CD4-positive, alpha-beta T cell treated with Interleukin-17A for 1 hour (primary cell): ENCODE measurements at places on chromosomes 4 and X.

- no peak for DNase-seq
Measured at GRCh38 chr4:33751050-33751449, 2493.3 kb downstream of the ARAP2 start.

GRCh38 chrX:125293850-125294780, 25.6 kb upstream of the TEX13C start:
- no peak for DNase-seq

GRCh38 chrX:110532581-110532931, 173.9 kb downstream of the RTL9 start:
- DNase-seq = no peak

GRCh38 chr4:139899346-139899745, 233.7 kb downstream of the MGST2 start:
- no peak for DNase-seq

GRCh38 chr4:8267077-8267476, 2.5 kb upstream of the HTRA3 start:
- DNase-seq = peak; percentile 4

DNA sequence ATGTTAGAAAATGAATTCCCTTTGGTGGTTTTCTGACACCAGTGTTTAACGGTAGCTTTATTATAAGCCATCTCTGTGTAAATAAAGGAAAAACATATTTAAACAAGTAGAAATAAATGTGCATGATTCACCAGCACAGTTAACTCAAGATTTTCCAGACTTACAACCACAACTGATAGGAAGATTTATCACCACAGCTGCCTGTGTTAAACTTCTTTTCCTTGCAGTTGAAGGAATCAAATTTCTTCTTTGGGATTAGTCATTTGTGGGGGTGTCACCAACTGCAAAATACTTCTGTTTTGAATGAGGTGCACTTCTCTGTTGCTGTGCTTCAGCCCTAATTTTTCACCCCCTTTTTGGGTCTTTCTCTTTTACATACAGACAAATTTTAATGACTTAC, 128.1 kb upstream of the STK26 start:
- DNase-seq = no peak

GRCh38 chr4:38170338-38171169, 210.4 kb downstream of the PTTG2 start:
- no peak for DNase-seq

DNA sequence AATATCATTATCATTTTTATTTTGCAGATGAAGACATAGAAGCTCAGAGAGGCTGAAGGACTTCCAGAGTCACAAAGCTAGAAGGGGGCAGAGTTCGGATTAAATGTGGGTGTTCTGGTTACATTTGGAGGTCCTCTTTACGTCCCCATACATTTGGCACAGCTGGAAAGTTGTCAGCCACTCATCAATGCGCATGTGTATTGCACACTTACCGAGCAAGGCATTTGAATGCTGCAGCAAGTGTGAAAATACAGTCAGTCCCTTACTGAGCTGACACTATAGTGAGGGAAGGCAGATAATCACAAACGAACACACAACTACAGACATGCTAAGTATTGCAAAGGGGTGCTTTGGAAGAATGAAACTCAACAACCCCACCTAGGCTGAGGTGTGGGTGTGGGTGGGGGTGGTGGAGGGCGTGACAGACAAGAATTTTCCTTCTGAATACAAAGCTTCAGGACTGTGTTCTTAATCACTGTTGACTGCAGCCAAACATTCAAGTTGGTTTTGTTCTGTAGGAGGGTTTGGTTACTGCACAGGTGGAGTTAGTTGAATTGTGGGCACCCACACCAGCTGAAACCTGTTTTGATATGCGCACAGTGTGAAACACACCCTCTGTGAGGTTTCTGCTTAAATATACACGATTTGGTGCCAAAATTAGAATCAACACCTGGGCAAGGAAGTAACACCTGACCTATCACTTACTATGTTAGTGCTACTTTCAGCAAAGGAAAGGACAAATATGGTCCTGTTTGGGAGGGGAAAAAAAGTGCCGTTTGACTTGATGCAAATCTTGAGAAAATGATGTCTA, 72.4 kb downstream of the COQ2 start:
- peak; percentile 91 for DNase-seq

DNA sequence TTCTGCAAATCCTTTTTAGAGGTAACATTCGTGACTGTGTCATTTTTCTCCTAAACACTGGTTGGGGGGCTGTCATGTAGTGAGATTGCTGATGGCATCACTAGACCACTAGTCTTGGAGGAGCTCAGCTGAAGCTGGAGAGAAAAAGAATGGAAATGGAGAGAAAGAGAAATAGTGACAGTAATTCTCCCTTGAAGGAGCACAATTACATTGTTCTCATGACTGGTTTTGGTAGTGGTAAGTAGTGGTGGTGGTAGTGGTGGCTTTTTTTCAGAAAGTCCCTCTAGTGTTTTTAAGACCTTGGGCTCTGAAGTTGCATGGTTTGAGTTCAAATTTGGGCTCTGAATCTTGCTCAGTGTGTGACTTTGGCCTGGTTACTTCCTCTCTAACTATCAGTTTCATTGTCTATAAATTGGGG, 99.8 kb downstream of the LARP7 start:
- DNase-seq = no peak

DNA sequence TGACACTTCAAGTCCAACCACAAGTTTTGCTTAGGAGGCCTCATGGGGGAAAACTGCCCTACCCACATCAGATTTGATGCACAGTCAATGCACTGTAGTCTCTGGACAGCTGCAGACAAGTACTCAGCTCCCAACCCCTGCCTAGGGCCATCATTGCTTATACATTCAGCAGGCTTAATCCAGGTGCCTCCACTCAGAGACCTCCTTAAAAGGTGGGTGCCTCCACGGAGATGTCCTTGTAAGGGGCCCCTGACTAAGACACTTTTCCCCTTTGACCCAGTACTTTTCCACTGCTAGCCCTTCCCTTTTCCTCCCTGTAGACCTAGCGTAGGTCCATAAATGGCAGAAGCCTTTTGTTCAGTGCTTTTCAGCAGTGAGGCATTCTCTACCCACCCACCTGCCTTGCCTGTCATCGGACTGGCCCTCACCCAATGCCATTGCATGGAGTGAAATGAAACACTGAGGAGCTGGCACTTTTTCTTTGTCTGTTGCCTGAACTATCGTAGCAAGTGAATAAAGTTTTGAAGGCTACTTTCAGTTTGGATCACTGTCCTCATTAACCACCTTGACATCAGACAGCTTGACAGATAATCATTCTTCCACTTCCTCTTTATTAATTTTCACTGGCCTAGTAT, 23.8 kb upstream of the PLK4 start:
- DNase-seq = no peak

DNA sequence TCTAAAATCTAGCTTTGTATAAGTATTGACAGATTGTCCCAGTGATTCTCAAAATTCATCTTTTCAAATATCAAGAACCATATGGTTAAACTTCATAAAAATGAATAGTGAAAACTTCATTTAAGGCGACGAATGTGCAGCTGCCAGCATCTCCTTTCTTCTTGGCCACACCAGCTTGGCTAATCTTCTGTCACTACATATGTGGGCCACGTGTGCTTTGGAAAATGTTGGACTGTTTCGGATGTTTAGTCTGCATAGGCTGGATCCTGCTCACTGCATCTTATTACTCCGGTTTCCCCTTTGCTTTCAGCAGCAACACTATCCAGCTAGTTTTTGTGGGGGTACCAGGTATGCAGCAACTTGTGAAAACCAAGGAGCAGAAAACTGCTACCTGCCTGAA, 221.9 kb downstream of the BMPR1B start:
- no peak for DNase-seq

- DNase-seq = no peak
Measured at GRCh38 chr4:23720556-23720955, 169.3 kb downstream of the PPARGC1A start.

GRCh38 chr4:102868153-102868780, 525 bp upstream of the CISD2 start:
- DNase-seq = no peak

GRCh38 chrX:124862301-124862700, 457.4 kb upstream of the TEX13C start:
- no peak for DNase-seq

- DNase-seq = no peak
Measured at GRCh38 chrX:23168291-23168690, 166.4 kb upstream of the PTCHD1 start.

DNA sequence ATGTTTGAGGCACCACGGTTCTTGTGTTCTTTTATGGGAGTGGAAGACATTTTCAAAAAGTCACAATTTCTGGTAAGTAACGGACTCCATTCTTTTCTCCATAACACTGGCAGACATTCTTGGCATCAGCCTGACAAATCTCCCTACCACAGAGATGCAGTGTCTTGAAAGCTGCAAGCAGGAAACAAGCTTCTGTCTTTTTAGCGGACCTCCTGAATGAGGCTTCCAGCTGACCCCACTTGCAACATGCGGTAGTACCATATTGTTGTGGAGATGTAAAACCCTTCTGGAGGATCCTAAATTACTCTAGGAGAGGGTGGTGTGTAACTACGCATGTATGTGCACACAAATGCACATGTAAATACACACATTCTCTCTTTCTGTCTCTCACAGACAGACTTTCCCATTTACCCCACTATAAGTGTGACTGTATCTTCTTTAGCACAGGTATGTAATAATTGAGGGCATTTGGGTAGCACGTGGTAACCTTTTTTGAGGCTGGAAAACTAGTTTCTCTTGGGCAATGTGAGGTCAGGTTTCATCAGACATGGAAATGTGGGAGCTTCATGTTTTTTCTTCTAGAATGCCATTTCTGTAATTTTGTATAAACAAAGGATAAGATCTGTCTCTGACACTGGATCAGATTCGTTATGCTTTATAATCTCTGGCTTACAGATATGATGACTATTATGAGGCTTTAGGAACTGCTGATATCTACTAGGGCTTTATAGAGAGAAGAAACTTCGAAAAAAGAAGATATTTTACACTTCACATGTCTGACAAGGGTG, 130.1 kb downstream of the MGST2 start:
- DNase-seq = no peak
